ENCODE measurements at places on chromosomes 7 and 10.

- DNase-seq, result no peak
These were observed 125.6 kb downstream of the NT5C2 start for GRCh38 chr10:103067484-103067883.

DNA sequence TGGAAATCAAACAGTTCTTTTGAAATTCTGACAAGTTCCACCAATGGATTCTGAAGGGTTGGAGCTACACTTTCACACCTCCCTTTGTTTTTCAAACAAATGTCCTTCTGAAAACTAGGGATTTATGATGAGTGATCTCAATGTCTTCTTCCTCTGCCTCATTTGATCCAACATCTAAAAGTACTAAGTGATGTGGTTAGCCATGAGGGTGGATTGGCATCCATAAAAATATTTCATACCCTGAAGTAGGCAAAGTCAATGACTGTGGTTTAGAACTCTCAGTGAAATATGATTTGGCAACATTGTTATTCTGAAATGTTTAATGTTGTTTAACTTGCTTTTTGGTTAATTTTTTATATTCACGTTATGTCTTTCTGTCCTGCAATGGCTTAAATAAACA lies 136.9 kb downstream of the MBL2 start:
- DNase-seq, result no peak

- no peak for DNase-seq
These were observed 62.9 kb downstream of the ENO4 start for GRCh38 chr10:116912162-116912561.

- DNase-seq, result no peak
These were observed 79.6 kb upstream of the KAT6B start for GRCh38 chr10:74746813-74747212.

GRCh38 chr10:130012129-130012528 lies 48.1 kb upstream of the EBF3 start:
- DNase-seq, result no peak

GRCh38 chr7:27137640-27138315 lies 5.7 kb downstream of the HOXA5 start:
- no peak for DNase-seq

DNA sequence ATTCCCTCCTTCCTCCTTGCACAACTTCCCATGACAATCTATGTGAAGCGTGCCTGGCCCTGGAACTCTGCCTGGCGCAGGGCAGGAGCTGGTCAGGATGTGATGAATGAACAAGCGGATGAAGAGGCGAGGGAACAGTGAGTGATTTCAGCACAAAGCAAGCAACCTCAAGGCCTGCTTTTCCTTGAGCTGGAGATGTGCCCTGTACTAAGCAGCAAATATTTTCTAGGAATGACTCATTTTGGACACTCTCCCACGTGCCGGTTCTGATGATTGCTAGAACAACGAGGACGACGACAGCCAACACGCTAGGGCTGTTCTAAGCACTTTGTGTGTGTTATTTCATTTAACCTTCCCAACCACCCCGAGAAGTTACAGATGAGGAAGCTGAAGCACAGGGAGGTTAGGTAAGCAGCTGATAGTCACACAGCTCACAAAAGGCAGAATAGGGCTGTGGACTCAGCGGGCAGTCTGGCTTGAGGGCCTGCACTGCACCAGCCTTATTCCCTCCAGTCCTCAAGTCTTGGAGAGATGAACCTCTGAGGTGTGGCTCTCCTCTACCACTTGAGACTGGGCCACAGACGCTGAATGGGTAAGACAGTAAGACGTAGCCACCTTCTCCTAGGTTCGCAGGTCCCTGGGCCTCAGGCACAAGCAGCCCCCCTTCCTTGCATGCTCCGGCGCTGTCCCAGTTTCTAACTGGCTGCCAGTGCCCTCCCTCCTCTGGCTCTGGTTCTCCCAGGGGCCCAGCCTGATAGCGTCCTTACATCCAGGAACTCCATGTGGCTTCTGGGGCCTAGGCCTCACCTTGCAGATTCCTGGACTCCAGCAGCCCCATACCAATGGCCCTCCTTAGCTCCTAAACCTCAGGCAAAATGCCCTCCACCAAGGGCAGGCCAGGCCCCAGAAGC lies 59.0 kb downstream of the YKT6 start:
- DNase-seq, result peak; percentile 45

GRCh38 chr7:47525066-47525623 lies 56.8 kb downstream of the TNS3 start:
- DNase-seq, result no peak

DNA sequence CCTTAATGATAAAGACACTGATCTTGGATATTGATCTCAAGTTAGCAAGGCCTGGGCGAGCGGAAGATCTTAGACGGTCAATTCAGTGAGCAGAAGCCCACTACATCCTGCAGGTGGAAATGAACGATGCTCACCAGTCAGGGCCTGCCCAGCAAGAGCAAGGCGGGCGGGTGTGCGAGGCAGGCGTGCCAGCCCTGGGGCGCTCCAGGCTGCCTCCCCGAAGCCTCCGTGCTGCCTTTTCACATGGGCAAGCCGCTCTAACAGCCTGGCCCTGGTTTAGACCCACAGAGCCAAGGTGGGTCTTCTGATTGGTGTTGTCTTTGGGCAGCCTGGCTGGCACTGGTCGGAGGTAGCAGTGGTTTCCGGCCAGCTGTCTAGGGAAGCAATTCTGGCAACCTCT lies 475.1 kb upstream of the FOXK1 start:
- no peak for DNase-seq

DNA sequence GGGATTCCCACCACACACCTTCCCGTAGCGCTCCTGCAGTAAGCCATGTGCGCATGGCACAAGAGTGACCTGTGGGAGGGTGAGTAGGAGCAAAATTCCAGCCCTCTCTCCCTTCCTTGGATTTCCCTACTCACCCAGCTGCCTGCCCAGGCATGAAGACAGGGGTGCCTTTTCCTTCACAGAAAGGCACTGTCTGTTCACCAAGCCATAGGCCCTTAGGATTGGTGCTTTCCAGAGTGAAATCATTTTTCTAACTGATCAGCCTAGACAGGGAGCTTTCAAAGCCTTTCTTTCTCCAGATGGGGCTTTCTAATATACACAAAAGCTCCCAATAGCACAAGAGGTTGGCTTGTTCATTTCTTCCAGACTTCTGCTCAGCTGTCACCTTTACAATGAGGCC lies 79.7 kb downstream of the CTTNBP2 start:
- DNase-seq, result no peak

GRCh38 chr7:50742401-50742800 lies 40.3 kb downstream of the GRB10 start:
- DNase-seq, result no peak

- no peak for DNase-seq
These were observed 134.7 kb downstream of the EMX2 start for GRCh38 chr10:117677239-117677638.

DNA sequence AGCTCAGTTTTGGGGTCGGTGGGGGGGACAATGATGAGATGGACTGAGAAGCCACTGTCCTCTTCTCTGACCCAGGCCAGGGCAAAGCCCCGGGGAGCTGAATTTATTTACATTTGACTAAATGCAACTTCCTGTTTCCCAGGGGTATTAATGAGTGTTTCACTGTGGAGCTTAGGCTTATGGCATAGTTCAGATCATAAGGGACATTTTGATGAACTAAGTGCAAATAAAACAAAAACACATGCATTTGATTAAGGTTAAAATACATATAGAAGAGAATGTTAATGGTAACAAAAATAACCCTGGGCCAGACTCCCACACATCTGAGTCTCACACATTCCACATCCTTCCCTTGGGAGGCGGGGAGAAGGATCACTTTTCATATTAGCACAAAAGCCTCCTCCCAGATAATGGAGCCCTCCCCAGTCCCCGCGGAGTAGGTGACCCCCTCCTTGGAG lies 320.6 kb downstream of the FRMD4A start:
- DNase-seq, result peak; percentile 57

GRCh38 chr10:71747551-71748523 lies 25.5 kb downstream of the VSIR start:
- DNase-seq, result no peak

DNA sequence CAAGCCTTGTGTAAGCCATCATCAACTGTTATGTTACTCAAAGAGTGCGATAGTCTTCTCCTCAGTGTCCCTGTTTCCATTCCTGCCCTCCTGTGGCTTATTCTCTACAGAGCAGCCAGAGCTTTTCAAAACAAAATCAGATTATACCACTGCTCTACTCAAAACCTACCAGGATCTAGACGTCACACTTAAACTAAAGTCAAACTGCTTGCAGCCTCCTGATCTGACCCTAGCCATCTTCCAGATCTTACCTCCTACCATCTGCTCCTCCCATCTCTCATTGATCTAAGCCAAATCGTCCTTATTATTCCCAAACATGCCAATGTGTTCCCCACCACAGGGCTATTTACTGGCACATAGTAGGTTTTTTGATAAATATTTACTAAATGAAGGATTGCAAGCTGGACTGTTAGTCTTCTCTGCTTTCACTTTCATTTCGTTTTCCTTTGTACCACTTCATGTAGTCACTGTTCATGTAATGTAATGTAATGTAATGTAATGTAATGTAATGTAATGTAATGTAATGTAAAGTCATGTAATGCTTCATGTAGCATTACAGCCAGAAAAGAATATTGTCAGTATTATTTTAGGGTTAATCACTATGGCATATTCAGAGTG lies 116.1 kb downstream of the GPR37 start:
- no peak for DNase-seq

GRCh38 chr10:128979405-128979804 lies 487.6 kb upstream of the MGMT start:
- no peak for DNase-seq

GRCh38 chr7:120436487-120437060 lies 163.6 kb downstream of the KCND2 start:
- DNase-seq, result no peak

DNA sequence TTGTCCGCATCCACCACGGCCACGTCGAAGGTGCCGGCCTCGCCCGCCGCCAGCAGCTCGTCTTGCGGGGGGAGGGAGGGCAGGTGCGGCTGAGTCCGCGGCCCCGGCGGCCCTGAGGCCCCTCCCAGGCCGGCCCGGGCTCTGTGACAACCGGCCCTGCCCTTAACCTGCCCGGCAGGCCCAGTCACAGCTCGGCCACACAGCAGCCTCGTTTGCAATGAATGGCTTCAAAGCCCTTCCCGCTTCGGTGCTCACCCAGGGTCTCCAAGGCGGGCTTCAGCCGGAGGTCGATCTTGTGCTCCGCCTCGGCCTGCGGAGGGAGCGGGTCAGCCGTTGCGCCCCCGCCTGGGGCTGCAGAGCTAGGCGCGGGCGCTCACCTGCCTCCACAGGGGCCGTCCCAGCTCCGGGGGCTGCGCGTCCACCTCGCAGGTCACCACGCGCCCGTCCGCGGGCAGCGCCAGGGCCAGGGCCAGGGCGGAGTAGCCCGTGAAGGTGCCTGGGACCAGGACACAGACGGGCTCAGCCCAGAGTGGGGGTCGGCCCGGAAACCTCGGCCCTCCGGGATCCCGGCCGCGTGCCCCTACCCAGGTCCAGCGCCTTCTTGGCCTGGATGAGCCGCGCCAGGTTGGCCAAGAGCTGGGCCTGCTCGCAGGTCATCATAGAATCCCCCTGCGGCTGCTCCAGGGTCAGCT lies 928 bp downstream of the COMTD1 start:
- no peak for DNase-seq

DNA sequence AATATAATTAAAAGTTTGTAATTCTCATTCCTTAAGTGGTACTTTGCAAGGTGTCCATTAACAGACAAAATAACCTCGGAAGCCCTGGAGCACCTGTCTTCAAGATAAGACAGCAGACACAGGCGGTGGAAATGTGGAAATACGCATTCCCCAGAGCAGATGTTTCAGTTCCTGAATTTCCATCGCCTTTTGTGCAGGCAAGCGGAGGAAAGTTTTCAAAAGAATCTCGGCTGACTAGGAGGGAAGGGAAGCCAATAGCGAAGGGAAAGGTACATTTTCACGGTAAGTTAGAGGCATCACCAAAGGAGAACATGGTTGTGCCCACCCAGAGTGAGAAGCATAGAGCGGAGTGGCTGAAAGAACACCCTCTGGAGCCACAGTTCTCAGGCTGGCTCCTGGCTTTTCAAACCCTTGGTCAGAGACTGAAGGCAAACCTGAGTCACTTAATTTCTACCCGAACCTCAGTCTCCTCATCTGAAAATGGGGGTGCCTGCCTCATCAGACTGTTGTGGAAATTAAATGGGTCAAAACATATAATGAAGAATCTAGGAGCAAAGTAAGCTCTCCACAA lies 13.6 kb downstream of the CPA1 start:
- no peak for DNase-seq

- no peak for DNase-seq
These were observed 77.4 kb upstream of the IGFBP3 start for GRCh38 chr7:45998506-45998905.

GRCh38 chr7:15606561-15606960 lies 44.7 kb upstream of the AGMO start:
- DNase-seq, result no peak

DNA sequence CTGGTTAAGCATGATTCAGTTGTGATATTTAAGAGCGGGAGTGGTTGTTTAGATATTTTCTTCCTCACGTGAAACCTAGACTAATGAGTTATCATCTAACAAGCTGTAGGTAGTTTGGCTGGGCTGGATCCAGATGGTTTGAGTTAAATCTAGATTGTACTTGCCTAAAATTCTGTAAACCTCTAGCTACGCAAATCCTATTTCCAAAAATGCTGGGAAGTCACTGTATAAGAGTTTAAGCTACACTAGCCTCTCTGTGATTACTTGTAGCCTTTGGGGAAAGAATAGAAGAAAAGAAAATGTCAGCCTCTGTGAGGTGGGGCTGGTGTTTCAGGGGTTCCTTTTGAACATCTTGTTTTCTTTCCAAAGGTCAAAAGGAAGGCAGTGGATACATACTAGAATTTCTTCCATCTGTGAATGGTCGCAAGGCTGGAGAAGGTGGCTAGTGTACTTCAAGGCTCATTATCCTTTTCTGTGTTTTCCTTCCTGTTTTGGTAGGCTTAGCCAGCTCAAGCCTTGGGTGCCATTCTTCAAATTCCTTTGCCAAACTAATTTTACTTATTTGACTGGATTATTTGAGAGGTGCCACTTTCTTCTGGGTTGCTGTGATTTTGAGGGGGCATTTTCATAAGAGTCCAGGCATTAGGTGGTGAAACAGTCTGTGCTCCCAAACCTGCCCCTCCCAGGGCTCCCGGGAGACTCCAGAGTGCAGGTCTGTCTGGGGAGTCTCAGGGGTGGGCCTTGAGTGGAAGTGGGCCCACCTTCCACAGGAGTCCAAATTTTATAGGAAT lies 5.2 kb upstream of the EN2 start:
- no peak for DNase-seq

DNA sequence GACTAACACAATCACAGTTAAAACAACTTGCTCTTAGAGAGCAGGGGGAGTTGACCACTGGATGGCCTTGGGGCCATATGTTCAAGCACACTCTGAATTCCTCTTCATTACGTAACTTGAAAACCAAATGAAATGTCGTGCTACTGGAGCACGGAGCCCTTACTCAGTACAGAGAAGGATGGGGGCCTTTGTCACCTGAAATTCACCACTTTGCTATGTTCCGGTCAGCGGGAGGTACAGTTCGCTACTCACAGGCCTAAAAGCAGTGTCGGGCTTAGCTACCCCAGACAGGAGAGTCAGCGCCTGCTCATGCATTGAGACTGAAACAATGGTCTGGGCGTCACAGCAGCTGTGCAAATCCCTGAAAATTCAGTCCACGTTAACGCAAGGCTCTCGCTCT lies 39.6 kb downstream of the GLI3 start:
- DNase-seq, result no peak

GRCh38 chr10:106508950-106509349 lies 655.6 kb downstream of the SORCS1 start:
- no peak for DNase-seq

Data from COLO829 (cell line).